ENCODE measurements at places on chromosomes 2 and 18.

GRCh38 chr18:31680831-31681568, 3.4 kb downstream of the B4GALT6 start:
- DNase-seq, result no peak
- H3K27ac ChIP-seq, result no peak overlapping the region
- H3K36me3 ChIP-seq, result no peaks in the 10 kb centered on the region
- no peak overlapping the region for H3K4me3 ChIP-seq
- no peaks in the 10 kb centered on the region for H3K27me3 ChIP-seq
- H3K4me1 ChIP-seq, result no peaks in the 10 kb centered on the region

DNA sequence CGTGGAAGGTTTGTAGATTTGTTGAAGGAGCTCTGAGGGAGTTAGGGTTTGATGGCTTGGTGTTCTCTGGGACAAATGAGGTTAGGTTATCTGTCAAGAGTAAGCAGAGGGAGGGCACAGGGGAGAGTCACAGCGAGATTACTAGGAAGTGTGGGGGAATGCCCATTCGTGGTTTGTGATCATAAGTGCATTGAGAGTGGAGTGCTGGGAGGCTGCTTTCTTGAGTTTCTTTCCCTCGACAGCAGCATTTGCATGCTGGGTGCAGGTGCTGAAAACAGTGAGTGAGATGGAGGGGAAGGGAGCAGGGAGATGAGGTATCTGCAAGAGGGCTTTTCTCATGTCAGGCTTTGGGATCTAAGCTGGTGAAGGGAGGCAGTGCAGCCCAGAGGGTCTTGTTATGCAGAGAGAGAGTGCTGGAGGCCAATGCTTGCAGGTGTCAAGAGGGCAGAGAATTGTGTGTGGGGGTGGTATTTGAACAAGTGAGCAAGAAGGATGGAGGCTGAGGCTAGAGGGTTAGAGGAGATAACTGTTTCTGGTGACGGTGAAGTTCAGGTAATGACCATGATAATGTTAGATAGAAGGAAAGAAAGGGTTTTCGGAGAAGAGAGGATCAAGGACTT, 8.8 kb downstream of the RALB start:
- H3K4me3 ChIP-seq, result no peak overlapping the region
- no peak overlapping the region for H3K27ac ChIP-seq
- H3K36me3 ChIP-seq, result no peaks in the 10 kb centered on the region
- no peaks in the 10 kb centered on the region for H3K4me1 ChIP-seq

DNA sequence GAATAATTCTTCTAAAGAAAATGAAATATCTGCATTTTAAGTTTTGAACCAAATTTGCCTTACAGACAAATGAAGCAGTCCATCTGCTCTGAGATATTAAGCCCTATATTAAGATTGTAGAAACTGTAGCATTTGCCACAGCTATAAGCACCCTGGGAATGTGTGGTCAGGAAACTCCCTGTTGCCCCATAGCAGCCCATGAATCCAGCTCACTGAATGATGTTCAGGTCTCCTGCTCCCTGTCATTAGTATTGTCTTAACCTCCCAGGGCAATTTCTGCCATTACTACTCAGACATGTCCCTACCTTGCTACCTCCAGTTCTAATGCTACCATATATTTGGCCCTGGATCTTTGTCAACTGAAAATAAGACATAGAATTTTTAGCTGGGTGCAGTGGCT, 41.1 kb downstream of the CDK15 start:
- DNase-seq, result no peak
- no peaks in the 10 kb centered on the region for H3K27me3 ChIP-seq
- H3K27ac ChIP-seq, result no peak overlapping the region
- H3K36me3 ChIP-seq, result no peaks in the 10 kb centered on the region
- no peak overlapping the region for H3K4me3 ChIP-seq

GRCh38 chr2:80016171-80016570, 288.4 kb downstream of the LRRTM1 start:
- H3K27ac ChIP-seq, result no peak overlapping the region
- H3K36me3 ChIP-seq, result no peaks in the 10 kb centered on the region
- H3K4me3 ChIP-seq, result no peak overlapping the region

- no peaks in the 10 kb centered on the region for H3K4me1 ChIP-seq
- H3K4me3 ChIP-seq, result no peak overlapping the region
- DNase-seq, result no peak
- H3K36me3 ChIP-seq, result no peaks in the 10 kb centered on the region
Observed at GRCh38 chr18:21914739-21915319, 174.2 kb downstream of the MIB1 start.

DNA sequence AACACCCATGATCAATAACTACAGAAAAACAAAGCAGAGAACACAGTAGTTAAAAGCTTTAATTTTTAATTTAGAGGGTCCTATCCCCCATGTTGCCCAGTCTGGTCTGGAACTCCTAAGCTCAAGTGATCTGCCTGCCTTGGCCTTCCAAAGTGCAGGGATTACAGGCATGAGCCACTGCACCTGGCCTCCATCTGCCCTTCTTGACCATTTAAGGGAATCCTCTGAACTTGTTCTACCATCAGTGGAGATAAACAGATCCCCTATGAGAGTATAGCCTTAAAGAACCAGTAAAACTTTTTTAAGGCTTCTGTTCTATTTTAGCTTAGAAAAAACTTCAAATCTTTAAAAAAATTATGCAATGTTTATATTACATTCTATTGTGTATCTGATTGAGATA, 13.5 kb upstream of the ATP5MC3 start:
- H3K27ac ChIP-seq, result no peak overlapping the region
- no peaks in the 10 kb centered on the region for H3K4me1 ChIP-seq
- H3K36me3 ChIP-seq, result no peaks in the 10 kb centered on the region

DNA sequence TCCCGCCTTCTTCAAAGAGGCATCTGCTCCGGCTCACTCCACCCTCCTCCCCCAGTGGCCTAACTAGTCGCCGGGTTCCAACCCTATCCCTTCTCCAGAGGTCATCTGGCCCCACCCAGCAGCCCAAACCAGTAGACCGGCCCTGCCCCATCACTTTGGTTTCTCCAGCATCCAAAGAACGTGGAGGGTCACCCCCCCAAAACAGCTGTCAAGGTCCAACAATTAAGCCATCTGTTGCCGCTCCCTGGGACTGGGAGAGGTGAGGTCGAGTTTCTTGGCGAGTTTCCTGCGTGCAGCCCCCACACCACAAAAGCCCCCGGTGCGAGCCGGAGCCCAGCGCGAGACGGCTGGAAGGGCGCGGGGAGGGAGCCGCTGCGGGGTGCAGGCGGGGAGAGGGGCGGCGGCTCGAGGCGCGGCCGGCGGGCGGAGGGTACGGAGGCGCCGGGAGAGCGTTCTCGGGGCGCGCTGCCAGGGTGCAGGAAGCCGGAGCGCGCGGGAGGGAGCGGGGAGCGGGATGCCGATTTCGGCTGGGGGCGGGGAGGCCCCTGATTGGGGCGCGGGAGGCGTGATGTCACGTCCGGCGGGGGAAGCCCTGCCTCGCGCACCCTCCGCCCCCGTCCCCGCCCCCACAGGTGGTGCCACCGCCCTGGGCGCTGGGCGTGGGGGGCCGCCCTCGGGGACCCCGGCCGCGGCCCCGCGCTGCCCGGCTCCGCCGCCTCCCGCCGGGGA, 571 bp upstream of the GPC1 start:
- no peaks in the 10 kb centered on the region for H3K36me3 ChIP-seq
- DNase-seq, result peak; percentile 86
- H3K4me3 ChIP-seq, result peak overlapping the region; percentile 71

DNA sequence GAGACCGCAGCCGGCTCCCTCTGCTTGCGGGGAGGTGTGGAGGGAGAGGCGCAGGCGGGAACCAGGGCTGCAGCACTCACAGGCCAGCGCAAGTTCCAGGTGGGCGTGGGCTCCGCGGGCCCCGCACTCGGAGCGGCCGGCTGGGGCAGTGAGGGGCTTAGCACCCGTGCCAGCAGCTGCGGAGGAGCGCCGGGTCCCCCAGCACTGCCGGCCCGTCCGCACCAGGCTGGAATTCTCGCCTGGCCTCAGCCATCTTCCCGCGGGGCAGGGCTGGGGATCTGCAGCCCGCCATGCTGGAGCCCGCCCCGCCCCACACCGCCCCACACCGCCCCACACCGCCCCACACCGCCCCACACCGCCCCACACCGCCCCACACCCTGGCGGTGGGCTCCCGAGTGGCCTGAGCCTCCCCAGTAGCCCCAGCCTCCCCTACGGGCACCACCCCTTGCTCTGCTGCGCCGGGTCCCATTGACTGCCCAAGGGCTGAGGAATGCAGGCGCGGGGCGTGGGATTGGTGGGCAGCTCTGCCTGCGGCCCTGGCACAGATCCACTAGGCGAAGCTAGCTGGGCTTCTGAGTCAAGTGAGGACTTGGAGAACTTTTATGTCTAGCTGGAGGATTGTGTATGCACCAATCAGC, 123.9 kb upstream of the MGAT5 start:
- H3K4me3 ChIP-seq, result no peak overlapping the region
- no peaks in the 10 kb centered on the region for H3K27me3 ChIP-seq
- no peaks in the 10 kb centered on the region for H3K36me3 ChIP-seq
- H3K4me1 ChIP-seq, result peaks cover 74% of the 10 kb centered on the region

DNA sequence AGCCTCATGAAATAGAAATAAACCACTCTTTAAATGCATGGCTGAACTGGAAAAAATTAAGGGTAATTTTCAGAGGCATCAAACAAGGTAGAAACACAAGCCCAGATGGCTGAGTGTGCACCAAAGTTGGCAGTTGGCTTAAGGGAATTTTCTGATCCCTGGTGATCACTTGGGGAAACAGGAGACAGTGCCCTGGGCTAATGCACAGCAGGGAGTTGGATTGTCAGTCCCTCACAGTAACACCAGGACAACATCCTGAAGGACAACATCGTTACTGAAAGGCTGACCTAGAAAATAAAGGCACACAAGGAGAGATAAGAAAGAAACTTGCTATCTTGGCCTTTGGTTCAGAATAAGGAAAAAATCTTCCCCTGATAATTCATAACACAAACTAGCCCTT, 417.0 kb downstream of the SLC4A3 start:
- no peaks in the 10 kb centered on the region for H3K27me3 ChIP-seq
- no peak overlapping the region for H3K27ac ChIP-seq
- no peak for DNase-seq
- no peaks in the 10 kb centered on the region for H3K36me3 ChIP-seq

DNA sequence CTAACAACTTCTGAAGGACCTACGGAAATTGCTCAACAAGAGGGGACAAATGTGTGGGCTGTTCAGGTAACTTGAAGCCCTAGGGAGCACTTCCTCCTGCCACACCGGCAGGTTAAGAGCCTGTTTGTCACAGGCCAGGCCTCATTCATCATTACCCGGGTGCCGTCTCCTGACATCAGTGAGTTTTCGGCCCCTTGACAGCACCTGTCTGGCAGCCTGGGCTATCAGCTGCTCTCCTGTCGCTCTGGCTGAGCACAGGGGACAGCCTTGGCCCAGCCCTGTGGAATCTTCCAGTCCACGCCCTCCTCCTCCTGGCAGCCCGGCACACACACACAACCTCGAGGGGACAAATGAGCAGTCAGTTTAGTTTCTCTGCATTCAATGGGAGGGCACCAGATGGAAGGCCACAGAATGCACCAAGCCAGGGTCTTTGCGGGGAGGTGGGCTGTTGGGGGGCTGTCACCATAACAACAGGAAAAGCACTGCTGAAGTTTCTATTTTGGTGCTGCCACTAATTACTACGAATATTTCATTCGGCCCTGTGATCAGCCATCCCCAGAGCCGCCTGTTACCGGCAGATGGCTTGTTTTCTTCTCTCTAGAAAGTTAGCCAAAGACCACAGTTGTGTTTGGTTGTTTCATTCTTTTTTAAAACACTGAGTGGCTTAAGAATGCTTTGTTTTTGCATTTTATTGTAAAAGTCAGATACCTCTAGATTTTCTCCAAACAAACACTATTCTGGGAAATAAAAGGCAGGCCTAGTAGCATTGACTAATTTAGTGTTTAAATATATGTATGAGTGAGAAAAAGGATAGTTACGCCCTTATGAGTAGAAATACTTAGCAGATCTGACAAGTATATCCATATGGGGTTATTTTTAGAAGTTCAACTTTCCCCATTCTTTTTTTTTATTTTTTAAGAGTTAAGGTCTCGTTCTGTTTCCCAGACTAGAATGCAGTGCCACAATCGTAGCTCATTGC, 189.9 kb upstream of the NDUFV2 start:
- DNase-seq, result no peak
- H3K4me1 ChIP-seq, result no peaks in the 10 kb centered on the region
- no peak overlapping the region for H3K4me3 ChIP-seq
- H3K27ac ChIP-seq, result no peak overlapping the region
- H3K27me3 ChIP-seq, result no peaks in the 10 kb centered on the region

DNA sequence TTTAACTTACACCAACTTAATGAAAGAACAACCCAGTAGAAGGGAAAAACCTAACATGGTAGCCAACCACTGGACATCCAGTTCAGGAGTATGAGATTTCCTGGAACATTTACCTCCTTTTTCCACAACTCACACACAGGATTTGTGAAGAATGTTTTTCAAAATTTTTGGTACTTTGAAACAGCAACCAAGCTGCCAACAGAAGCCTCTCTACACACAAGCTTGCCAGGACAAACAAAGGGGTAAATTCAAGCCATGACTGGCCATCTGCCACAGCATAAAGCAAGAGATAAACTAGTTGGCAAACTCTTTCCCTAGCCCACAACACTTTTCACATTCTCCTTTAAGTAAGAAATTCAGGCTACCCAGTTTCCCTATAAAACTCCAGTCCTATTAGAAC, 21.4 kb downstream of the MGAT4A start:
- H3K36me3 ChIP-seq, result no peaks in the 10 kb centered on the region
- H3K27me3 ChIP-seq, result no peaks in the 10 kb centered on the region
- peaks cover 45% of the 10 kb centered on the region for H3K4me1 ChIP-seq
- peak overlapping the region; percentile 44 for H3K27ac ChIP-seq
- no peak for DNase-seq

- no peaks in the 10 kb centered on the region for H3K27me3 ChIP-seq
- H3K4me1 ChIP-seq, result no peaks in the 10 kb centered on the region
- no peak overlapping the region for H3K27ac ChIP-seq
- peaks cover 7% of the 10 kb centered on the region for H3K36me3 ChIP-seq
Observed at GRCh38 chr2:54053830-54054229, 61.6 kb upstream of the ACYP2 start.

DNA sequence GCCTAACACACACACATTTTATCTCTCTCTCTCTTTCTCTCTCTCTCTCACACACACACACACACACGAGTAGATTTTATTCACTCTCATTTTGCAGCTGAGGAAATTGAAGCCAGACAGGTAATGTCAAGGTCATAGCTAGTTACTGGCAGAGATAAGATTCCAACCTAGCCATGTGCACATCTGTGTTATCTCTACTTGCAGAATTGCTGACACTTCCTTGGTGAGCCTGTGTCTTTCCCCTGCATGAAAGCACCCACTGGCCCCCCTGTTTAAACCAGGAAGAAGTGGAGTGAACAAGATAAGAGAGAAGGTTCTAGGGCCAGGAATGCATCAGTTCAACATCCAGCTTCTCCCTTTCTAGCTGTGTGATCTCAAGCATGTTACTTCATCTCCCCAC, 423.7 kb downstream of the TXNL1 start:
- DNase-seq, result no peak
- no peak overlapping the region for H3K27ac ChIP-seq
- no peaks in the 10 kb centered on the region for H3K27me3 ChIP-seq

DNA sequence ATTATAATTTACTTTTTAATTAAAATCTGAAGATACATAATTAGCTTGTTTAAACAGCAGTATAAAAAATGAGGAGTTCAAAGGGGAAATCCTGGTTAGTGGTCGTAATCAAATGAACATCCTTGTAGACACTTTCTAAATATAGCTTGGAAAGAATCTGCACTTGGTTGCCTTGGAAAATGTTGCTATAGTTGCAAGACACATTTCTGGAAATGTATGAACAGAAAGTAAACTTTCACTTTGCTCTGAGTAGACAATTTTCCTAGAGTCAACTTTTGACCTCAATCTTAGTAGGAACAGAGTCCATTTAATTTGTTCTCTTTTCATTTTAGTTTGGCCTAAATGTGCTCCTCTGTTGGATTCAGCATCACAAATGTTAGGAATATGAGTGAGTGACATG, 38.3 kb downstream of the GCA start:
- no peaks in the 10 kb centered on the region for H3K36me3 ChIP-seq
- no peak for DNase-seq
- H3K4me3 ChIP-seq, result no peak overlapping the region
- H3K27me3 ChIP-seq, result no peaks in the 10 kb centered on the region
- no peak overlapping the region for H3K27ac ChIP-seq
- no peaks in the 10 kb centered on the region for H3K4me1 ChIP-seq
